ENCODE measurements at places on chromosomes 7 and 10.

DNA sequence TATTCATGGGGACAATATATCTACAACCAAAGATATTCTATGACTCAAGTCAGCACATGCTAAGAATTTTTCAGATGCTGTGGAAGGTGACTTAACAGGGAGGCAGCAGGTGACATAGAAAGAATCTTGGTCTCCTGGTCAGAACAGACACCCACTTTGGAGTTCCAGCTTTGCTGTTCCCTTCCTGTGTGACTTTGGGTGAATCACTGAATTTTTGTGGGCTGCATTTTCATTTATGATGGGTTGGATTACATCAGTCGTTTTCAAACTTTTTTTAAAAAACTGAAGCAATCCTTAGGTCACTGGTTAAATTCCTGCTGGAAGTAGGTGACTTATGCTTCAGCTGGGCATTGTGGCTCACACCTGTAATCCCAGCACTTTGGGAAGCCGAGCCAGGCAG, 24.9 kb downstream of the RGR start:
- no peak for DNase-seq

- DNase-seq = no peak
Observed at GRCh38 chr7:93231259-93231658, 907 bp upstream of the VPS50 start.

DNA sequence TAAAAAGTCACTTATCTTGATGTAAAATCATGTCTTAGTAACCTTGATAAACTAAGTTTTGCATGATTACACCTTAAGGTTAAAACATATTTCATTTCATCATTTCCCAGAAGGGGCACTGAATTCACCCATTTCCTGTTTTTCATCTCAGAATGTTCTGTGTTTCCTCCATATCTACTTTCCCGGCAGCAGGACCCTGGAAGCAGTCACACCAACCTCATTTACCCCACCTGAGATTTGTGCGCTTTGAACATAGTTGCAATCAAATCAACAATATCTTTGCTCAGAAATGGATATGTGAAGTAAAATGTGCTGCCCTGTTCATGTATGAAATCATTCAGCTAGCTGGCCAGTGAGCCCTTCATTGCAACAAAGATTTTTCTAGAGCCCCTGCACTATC, 46.8 kb downstream of the IKZF1 start:
- DNase-seq = no peak

- peak; percentile 60 for DNase-seq
Observed at GRCh38 chr10:31032258-31033132, 830 bp upstream of the ZNF438 start.

GRCh38 chr7:53602817-53603418, 567.5 kb downstream of the POM121L12 start:
- no peak for DNase-seq

GRCh38 chr7:31019509-31019908, 32.6 kb upstream of the ADCYAP1R1 start:
- no peak for DNase-seq

- DNase-seq = no peak
Observed at GRCh38 chr7:30531286-30531685, 26.7 kb upstream of the GGCT start.

DNA sequence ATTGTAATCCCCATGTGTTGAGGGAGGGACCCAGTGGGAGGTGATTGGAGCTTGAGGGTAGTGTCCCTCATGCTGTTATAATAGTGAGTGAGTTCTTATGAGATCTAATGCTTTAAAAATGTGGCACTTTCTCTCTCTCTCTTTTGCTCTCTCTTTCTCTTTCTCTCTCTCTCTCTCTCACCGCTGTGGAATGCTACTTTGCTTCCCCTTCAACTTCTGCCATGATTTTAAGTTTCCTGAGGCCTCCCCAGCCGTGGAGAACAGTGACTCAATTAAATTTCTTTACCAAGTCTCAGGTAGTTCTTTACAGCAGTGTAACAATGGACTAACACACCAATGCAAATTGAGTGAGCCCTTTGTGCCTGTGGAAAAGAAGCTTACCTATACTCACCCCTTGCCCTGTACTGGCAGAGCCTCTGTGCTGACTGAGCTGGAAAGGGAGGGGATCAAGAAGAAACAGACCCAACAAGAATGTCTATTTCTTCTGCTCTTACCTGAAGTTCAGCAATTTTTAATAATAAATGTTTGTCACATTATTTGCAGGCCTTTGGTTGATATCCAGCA, 642.5 kb upstream of the KCND2 start:
- no peak for DNase-seq

- no peak for DNase-seq
Observed at GRCh38 chr10:126408953-126409641, 20.8 kb upstream of the ADAM12 start.

DNA sequence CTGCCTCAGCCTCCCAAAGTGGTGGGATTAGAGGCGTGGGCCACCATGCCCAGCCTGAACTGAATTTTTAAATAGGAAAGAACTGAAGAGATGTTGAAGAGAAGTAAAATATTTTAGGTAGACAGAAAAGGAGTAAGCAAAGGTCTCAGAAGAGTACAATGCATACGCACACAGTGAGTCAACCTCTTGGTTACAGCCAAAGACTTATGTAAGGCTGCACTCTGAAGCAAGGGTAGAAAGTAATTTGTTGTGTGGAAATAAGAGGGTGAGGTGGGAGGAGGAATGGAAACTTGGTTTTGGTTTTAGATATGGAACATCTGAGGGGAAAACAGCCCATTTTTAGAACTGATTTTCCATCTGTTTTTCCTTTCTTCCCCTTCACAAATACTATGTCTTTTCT, 17.6 kb downstream of the KRIT1 start:
- DNase-seq = no peak

DNA sequence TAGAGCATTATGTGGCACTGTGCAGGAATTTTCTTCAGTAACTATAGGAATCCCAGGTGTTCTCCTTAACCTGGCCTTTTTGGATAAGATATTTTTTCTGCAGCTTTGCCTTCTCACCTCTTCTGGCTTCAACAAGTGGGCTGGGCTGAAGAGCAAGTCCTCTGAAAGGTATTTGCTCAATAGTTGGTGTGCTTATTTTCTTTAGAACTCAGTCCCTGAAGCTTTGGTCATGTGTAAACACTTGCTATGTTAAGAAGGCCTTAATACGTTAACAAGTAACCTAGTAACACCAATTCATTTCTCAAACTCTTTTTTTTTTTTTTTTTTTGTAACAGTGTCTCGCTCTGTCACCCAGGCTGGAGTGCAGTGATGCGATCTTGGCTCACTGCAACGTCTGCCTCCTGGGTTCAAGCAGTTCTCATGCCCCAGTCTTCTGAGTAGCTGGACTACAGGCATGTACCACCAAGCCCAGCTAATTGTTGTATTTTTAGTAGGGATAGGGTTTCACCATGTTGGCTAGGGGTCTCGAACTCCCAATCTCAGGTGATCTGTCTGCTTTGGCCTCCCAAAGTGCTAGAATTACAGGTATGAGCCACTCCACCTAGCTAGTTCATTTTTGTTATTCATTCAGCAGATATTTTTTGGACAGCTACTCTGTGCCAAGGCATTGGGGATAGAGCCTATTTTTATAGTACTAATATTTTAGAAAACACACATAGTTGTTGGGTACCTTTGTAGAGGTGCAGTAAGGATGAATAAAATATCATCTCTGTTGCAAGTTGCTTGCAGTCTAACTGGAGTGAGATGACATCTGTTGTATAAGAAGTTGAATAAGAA, 164.6 kb downstream of the SND1 start:
- no peak for DNase-seq

GRCh38 chr7:104255616-104256015, 47.8 kb upstream of the ORC5 start:
- DNase-seq = no peak

- DNase-seq = no peak
Observed at GRCh38 chr7:90453259-90453891, 16.1 kb upstream of the PTTG1IP2 start.

- DNase-seq = no peak
Observed at GRCh38 chr7:74289018-74289658, at the start of gene CLIP2. Gene CLIP2, plus strand, starts transcription at chr7:74289407. Its CDS starts 28,140 bp downstream, at chr7:74317547.

- no peak for DNase-seq
Observed at GRCh38 chr10:48511875-48512231, 93.0 kb downstream of the ARHGAP22 start.

DNA sequence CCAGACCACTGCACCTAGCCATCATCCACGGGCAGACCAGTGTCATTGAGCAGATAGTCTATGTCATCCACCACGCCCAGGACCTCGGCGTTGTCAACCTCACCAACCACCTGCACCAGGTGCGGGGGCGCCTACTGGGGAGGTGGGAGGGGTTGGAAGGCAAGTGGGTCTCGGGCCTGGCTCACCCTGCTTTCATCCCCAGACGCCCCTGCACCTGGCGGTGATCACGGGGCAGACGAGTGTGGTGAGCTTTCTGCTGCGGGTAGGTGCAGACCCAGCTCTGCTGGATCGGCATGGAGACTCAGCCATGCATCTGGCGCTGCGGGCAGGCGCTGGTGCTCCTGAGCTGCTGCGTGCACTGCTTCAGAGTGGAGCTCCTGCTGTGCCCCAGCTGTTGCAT, 4.6 kb downstream of the NFKB2 start:
- no peak for DNase-seq

DNA sequence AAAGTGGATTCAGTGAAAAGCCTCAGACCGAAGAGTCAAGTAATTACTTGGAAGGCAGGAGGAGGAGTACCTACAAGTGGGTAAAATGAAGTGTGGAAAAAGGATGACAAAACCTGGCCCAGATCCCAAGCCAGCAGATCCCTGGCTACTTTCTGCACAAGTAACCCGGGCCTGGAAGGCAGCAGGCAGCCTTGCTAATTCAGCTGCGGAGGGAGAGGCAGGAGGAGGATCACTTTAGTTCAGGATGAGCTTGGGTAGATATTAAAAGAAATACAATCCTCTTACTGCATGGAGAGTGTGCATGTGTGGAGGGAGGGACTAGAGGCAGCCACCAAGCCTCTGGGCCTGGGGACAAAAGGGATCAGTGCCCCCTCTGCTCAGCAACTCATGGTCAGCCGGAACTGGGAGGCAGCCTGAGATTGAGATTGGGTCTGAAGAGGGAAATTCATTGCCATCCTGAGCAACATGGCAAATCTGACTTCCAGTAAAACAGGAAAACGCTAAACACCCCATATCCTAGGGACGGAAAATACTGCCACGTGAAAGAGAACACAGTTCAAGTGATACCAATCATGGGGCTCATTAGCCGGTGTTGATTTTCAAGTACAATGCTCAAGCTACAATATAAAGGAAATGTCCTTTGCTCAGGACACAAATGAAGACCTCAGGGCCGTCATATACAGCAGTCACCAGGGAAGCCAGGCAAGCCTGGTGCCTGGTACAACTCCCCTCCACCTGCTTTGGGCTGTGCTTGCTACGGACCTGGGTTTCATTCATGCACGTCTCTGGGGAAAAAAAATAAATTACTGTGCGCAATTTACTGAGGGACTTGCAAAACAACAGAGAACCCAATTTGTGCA, 1.3 kb downstream of the AMPH start:
- no peak for DNase-seq

DNA sequence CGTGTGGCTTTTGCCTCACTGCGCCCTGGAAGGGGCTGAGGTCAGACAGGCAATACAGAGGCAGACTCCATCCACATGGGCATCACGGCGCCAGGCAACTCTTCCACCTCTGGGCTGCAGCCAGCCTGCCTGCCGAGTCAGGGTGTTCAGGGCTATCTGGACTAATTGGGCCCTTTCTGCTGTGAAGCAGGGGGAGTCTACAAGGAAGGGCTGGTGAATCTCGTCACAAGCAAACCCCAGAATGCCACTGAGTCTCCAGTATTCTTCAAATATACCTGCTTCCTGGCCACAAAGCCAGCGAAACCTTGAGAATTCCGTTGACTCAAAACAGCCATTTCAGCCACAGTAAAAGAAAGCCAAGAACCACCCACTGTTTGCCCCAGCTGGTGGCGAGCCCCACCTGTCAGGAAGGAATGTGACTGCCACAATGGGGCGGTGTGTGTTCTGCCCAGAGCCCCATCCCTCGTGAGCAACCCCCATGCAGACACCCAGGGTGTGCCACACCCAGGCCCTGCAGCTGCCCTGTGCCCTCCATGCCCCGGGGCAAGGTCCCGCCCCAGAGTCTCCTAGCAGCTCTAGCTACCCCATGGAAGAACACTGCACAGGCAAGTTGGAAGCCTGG, 117.3 kb downstream of the FAM53B start:
- no peak for DNase-seq

DNA sequence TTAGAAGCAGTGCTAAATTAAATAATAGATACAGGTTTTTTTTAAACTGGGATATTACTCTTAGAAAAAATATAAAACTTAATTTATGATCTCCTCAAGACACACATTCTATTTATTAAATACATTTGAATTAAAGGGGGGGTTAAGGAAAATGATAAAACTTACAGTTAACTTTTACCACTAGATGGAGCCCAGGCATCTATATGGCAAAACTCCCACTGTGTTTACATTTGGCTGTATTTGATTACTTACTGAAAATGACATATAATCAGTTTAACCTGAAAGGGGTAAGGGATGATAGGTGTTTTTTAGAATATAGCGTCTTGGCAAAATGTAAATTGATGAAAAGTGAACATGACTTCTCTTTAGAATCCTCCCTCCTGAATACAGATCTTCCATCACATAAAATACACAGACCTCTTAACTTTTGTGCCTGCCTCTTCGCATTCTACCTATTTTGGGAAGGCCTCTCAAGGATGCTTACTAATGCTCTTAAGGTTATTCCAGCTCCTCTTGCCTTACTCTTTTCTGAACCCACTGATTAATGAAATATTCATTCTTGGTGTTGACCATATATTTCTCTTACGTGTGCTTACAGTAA, 235.7 kb downstream of the AGMO start:
- DNase-seq = no peak

- no peak for DNase-seq
Observed at GRCh38 chr10:124092250-124092859, 1.0 kb downstream of the CHST15 start.

DNA sequence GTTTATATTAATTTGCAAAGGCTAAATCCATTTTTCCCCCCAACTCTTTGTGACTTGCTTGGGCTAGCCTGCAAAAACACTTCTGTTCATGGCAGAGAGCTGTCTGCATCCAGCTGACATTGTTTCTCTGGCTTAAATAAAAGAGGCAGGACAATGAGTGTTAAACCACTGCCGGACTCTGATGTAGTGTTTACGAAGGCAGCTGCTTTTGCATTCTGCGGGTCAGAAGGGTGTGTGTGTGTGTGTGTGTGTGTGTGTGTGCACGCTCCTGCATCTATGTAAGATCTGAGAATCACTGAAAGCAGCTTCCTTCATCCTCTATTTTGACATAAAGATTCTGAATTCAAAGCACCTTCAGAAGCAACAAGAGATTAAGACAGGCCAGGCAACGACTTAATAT, 28.3 kb downstream of the NRP1 start:
- no peak for DNase-seq

DNA sequence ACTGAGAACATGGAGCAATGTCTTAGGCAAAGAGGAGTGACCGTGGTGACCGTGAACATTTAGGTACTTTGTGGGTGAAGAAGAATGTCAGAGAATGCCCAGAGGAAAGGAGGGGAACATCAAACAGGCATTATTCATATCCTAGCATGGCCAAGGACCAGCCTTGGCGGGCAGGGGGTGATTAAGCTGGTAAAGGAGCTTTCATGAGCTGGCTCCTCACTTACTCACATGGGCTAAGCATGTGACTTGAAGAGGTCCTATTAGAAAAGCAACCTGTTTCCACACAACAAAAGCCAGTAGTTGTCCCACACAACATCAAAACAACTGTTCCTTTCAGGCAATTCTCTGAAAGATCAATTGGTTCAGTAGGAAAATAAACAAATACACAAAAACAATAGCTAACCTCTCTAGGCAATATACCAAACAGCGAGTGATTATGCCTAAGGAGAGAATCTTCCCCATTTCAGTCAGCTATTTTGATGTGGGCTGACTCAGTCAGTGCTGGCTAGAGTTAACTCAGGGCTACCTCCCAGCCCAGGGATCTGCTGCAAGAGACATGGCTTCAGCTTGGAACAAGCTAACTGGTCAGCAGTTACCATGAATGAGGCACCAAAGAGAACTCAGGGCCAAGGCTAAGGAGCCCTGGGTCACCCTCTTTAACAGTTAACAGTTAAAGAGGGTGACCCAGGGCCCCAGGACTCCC, 283.5 kb downstream of the ARHGAP12 start:
- no peak for DNase-seq
